ENCODE measurements at places on chromosomes 6 and 20. TPM values are rescaled to one million over a fixed set of nuclear protein-coding genes. Genes with fewer than 3 reads are reported as not detected.
A peak's percentile ranks its signal among the peaks of the same experiment; 100 is the strongest.

DNA sequence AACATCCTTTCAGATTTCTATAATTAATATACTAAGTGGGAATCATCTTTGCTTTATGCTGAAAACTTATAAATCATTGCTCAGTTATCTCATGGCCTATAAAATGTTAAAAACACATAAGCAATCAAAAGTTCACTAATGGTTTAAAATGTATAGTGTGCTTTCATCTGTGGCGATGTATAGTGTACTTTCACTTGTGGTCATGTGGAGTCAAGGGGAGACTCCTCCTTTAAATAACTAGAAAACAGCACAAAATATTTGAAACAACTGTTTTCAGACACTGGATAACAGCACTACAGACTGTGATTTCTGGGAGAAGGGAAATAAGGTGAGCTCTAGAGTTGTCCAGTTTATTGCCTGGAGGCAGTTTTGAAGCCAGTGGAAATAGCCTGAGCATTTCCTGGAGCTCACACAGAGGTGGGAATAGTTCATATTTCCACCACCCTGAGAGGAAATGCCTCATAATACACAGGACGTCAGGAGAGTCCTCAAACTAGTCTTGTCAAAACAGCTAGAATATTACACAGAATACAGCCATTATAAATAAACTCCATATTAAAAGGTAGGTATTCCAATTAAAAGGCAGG, 89.4 kb downstream of the CEP162 start:
- no peak for DNase-seq

ASIP gene
- 0.65 TPM for polyA plus RNA-seq

- DNase-seq: no peak
These were observed 490.8 kb downstream of the HTR1B start for GRCh38 chr6:76972474-76972873.

- DNase-seq: no peak
These were observed 46.0 kb downstream of the KIAA1755 start for GRCh38 chr20:38214256-38215193.

DNA sequence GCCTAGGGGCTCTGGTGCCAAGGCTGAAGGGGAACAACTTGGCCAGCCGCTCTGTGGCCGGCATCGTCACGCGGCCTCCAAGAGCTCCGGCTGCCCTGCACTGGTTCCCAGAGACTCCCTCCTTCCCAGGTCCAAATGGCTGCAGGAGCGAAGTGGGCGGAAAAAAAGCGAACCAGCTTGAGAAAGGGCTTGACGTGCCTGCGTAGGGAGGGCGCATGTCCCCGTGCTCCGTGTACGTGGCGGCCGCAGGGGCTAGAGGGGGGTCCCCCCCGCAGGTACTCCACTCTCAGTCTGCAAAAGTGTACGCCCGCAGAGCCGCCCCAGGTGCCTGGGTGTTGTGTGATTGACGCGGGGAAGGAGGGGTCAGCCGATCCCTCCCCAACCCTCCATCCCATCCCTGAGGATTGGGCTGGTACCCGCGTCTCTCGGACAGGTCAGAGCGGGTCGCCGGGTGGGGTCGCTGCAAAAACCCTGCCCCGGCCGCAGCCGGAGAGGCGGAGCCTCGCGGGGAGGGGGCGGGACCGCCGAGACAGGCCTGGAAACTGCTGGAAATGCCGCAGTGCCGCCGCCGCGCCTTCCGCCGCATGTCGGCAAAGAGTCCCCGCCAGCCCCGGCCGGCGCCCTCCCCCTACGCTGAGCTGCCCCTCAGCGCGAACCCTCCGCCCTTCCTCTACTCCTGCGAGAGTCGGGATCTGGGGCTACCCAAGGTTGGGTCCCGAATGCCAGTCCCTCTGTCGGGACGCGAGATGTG, 814 bp upstream of the HSP90AB1 start:
- DNase-seq: peak; percentile 88

- no peak for DNase-seq
These were observed 143.2 kb downstream of the PREX1 start for GRCh38 chr20:48684501-48685041.

GRCh38 chr6:48486876-48487275, 375.9 kb upstream of the PTCHD4 start:
- DNase-seq: no peak

- no peak for DNase-seq
These were observed 556 bp upstream of the MROH8 start for GRCh38 chr20:37179683-37180524.

CARMIL1 gene
- 39.4 TPM for polyA plus RNA-seq

DNA sequence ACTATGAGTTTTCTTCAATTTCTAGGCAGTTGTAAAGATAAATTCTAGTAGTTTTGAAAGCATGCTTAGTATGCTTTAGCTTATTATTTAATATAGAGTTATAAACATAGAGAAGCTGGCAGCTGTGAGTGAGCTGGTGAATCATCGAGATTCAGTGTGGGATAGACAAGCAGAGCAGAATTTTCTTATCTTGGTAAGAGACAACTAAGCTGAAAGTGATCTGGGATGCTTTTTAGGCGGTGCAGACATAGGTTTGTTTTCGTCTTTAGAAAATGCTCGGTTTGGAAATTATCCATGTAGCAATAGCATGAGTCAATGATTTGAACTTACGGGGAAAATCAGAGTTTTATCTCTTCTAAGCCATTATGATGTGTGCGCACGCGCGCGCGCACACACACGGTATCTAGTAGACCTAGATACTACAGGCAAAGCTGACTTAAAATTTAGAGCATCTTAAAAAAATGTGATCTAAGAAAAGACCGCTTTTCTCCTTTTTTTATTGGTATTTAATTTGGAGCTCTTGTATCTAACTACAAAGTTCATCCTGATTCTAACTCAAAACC, 128.3 kb upstream of the MAP3K7 start:
- no peak for DNase-seq

DNA sequence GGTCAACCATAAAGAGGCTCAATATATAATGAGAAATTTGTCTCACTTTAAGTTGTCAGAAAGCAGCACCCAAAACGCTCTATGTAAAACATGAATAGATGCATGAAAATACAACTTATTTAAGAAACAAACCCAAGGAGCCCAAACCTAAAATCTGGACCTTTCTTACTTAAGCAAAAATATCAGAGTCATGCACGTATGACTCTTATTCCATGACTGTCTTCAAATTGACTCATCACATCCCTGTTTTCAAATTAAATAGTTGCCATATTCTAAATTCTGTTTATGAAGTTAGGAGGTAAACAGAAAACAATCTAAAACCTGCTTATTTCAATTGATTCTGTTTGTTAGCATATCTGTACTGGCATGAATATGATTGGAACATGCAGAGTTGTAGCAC, 42.1 kb downstream of the ANKRD6 start:
- DNase-seq: no peak
